ENCODE measurements at places on chromosomes 7 and 10. TPM values are rescaled to one million over a fixed set of nuclear protein-coding genes. Genes with fewer than 3 reads are reported as not detected.

The ABCB4 gene
- not detected for total RNA-seq

The OR9A2 gene
- total RNA-seq: not detected

The C10orf53 gene
- total RNA-seq: not detected

The TRIM73 gene
- total RNA-seq: 8.2 TPM

The ZKSCAN1 gene
- 50.4 TPM for total RNA-seq

The ZC3HAV1 gene
- total RNA-seq: 121 TPM

The RNF133 gene
- total RNA-seq: not detected

The TUBAL3 gene
- total RNA-seq: not detected

The NME8 gene
- not detected for total RNA-seq

The AASS gene
- total RNA-seq: 0.26 TPM

The AGAP5 gene
- 10.0 TPM for total RNA-seq

All from activated CD8-positive, alpha-beta T cell treated with anti-CD3 and anti-CD28 coated beads, Interleukin-2, amount 10 ng/mL, durations not matched to agents 7 days and 5 days (primary cell).